ENCODE measurements at places on chromosomes 2 and 18. TPM values are rescaled to one million over a fixed set of nuclear protein-coding genes. Genes with fewer than 3 reads are reported as not detected.

Gene GRP
- total RNA-seq, result not detected

DNA sequence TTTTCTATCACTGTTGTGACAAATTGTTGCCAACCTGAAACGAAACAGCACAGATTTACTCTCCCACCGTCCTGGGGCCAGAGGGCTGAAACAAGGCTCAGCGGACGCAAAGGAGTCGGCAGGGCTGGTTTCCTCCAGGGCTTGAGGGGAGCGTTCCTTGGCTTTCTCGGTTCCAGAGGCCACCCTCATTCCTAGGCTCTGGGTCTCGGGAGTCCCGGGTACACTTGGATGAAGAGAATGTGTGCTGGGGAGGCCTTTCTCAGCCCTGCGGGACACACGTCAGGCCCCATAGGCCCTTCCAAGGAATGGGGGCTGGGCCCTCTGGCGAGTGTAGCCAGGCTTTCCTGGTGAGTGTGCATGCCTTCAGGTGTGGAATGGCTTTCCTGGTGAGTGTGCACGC, 287.3 kb upstream of the HS6ST1 start:
- DNase-seq, result no peak
- H3K27ac ChIP-seq, result no peak overlapping the region
- no peaks in the 10 kb centered on the region for H3K36me3 ChIP-seq
- H3K27me3 ChIP-seq, result peaks cover 16% of the 10 kb centered on the region
- no peak overlapping the region for H3K4me3 ChIP-seq

DNA sequence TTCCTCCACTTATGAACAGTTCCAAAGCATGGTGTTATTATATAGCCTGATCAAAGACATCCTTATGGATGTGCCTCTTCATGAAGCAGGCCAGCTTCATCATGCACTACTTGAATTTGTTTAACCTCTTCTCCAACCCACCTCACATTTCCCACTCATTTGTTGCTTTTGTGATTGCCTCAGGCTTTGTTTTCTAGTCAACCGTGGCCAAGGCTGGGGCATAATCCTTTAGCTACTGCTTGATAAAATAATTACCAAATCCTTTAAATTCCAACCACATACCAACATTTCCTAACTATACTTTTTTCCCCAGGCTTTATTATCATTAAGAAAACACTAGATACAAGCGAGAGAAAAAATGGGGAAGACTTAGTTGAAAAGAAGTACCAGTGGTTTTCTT, 39.6 kb upstream of the SCN1A start:
- H3K4me3 ChIP-seq, result no peak overlapping the region
- 0 out of 2 replicates have a peak, but pooled peaks cover 4% of the 10 kb centered on the region for H3K27me3 ChIP-seq
- H3K36me3 ChIP-seq, result no peaks in the 10 kb centered on the region
- DNase-seq, result no peak

- H3K4me1 ChIP-seq, result peaks cover 28% of the 10 kb centered on the region
- H3K36me3 ChIP-seq, result peaks cover 52% of the 10 kb centered on the region
- no peak overlapping the region for H3K27ac ChIP-seq
- H3K27me3 ChIP-seq, result no peaks in the 10 kb centered on the region
These were observed 7.2 kb downstream of the TRIB2 start for GRCh38 chr2:12723736-12724463.

GRCh38 chr2:76692908-76693307, 829.3 kb downstream of the LRRTM4 start:
- no peak overlapping the region for H3K27ac ChIP-seq
- H3K36me3 ChIP-seq, result no peaks in the 10 kb centered on the region
- no peak for DNase-seq

All from PC-3 (cell line).